ENCODE measurements at places on chromosomes 13 and 19.

GRCh38 chr19:34085336-34085735 is 87.0 kb upstream of the LSM14A start:
- H3K4me1 ChIP-seq = peaks cover 13% of the 10 kb centered on the region
- no peak overlapping the region for H3K27ac ChIP-seq
- H3K27me3 ChIP-seq = no peaks in the 10 kb centered on the region
- no peak for DNase-seq
- H3K36me3 ChIP-seq = no peaks in the 10 kb centered on the region

DNA sequence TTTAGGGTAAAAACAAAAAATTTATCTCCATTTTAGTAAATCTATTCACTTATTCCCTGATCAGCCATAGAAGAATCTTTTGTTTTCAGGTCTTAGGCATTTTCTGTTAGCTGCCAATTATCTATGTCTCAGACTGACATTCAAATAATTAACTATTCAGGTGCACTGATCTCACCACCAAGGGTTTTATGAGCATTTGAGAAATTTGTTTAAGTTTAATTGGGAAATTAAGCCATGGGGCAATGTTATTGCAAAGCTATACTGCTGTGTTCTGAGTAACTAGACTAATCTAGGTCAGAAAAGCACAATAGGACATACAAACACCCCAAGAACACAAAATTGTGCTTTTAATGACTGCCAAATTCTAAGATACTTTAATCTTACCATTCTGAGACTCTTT is 210.7 kb upstream of the EDNRB start:
- H3K27me3 ChIP-seq = peaks cover 35% of the 10 kb centered on the region
- H3K4me3 ChIP-seq = no peak overlapping the region
- no peaks in the 10 kb centered on the region for H3K36me3 ChIP-seq
- H3K27ac ChIP-seq = no peak overlapping the region

GRCh38 chr19:42657556-42657955 is 62.8 kb upstream of the CEACAM8 start:
- no peaks in the 10 kb centered on the region for H3K4me1 ChIP-seq
- H3K27me3 ChIP-seq = no peaks in the 10 kb centered on the region
- DNase-seq = no peak

DNA sequence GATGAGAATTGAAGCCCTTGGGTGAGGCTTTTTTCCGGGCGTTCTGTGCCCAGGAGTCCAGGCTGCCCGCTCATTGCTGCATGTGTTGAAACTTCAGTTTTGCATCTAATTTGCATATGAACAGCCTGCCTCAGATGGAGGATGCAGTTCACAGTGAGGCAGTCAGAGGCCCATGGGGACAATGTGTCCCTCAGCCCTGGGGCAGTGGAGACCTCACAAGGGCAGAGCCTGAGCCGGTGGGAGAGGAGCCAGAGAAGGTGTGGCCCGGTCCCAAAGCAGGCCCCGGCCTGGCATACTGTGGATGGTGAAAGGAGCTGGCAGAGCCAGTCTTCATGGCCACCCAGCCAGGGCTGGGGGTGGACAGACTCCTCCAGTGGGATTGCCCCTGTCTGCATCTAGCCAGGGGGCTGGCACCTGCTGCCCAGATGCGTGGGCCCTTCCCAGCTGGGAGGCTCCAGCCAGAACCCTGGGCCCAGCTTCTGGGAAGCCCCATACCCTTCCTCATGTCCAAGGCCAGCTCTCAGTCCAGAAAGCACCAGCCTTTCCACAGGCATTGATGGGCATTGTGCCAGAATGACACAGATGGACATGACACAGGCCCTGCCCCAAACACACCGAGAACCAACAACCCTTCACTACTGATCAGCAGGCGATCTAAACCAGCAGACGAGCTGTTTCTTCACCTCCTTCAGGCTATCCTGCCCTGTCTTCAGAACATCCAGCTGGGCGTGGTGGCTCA is 32.9 kb upstream of the KCTD15 start:
- peaks cover 4% of the 10 kb centered on the region for H3K27me3 ChIP-seq
- H3K4me3 ChIP-seq = no peak overlapping the region
- no peak for DNase-seq
- H3K36me3 ChIP-seq = no peaks in the 10 kb centered on the region

- peaks cover 31% of the 10 kb centered on the region for H3K4me1 ChIP-seq
- H3K27ac ChIP-seq = peak overlapping the region; percentile 94
- DNase-seq = no peak
- H3K4me3 ChIP-seq = peak overlapping the region; percentile 92
- no peaks in the 10 kb centered on the region for H3K36me3 ChIP-seq
These were observed 18.9 kb upstream of the LRP3 start for GRCh38 chr19:33175156-33175782.
